ENCODE measurements at places on chromosomes 6 and 20.

- no peak for DNase-seq
These were observed 504.4 kb upstream of the NOX3 start for GRCh38 chr6:155959898-155960495.

DNA sequence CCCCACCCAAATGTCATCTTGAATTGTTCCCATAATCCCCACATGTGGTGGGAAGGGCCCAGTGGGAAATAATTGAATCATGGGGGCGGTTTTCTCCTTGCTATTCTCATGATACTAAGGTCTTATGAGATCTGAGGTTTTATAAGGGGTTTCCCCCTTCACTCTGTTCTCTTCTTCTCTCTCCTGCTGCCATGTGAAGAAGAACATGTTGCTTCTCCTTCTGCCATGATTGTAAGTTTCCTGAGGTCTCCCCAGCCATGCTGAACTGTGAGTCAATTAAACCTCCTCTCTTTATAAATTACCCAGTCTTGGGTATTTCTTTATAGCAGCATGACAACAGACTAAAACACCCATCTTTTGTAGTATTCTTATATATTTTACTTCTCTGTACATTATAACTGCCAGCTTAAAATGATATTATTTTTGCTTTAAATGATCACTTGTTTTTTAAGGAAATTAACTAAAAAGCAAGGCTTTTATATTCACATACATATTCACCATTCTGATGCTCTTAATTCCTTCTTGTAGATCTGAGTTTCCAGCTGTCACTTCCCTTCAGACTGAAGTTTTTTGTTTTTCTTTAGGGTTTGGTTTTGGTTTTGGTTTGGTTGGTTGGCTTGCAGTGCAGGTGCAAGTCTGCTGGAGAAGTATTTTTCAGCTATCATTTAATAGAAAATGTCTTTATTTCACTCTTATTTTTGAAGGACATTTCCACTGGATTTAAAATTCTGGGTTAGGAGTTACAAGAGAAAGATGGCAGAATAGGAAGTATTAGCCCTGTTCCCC is 4.6 kb upstream of the ZSCAN31 start:
- no peak for DNase-seq

- DNase-seq = peak; percentile 17
These were observed 38.1 kb upstream of the CD83 start for GRCh38 chr6:14079433-14079832.

- peak; percentile 6 for DNase-seq
These were observed 164.3 kb upstream of the PROKR2 start for GRCh38 chr20:5480824-5481600.

- no peak for DNase-seq
These were observed 339.5 kb upstream of the HSF2 start for GRCh38 chr6:122059918-122060317.

DNA sequence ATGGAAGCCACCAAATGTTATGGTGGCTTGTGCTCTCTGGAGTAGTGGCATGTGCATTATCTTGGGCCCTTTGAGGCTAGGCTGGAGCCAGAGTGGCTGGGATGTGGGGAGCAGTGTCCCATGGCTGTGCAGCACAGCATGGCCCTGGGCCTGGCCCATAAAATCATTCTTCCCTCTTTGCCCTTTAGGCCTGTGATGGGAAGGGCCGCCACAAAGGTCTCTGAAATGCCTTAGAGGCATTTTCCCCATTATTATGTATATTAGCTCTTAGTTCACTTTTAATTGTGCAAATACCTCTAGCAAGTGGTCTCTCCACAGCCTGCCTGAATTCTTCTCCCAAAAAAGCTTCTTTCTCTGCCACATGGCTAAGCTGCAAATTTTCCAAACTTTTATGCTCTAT is 297.3 kb upstream of the IRAK1BP1 start:
- DNase-seq = no peak

GRCh38 chr20:57223648-57224489 is 42.6 kb downstream of the BMP7 start:
- DNase-seq = no peak

DNA sequence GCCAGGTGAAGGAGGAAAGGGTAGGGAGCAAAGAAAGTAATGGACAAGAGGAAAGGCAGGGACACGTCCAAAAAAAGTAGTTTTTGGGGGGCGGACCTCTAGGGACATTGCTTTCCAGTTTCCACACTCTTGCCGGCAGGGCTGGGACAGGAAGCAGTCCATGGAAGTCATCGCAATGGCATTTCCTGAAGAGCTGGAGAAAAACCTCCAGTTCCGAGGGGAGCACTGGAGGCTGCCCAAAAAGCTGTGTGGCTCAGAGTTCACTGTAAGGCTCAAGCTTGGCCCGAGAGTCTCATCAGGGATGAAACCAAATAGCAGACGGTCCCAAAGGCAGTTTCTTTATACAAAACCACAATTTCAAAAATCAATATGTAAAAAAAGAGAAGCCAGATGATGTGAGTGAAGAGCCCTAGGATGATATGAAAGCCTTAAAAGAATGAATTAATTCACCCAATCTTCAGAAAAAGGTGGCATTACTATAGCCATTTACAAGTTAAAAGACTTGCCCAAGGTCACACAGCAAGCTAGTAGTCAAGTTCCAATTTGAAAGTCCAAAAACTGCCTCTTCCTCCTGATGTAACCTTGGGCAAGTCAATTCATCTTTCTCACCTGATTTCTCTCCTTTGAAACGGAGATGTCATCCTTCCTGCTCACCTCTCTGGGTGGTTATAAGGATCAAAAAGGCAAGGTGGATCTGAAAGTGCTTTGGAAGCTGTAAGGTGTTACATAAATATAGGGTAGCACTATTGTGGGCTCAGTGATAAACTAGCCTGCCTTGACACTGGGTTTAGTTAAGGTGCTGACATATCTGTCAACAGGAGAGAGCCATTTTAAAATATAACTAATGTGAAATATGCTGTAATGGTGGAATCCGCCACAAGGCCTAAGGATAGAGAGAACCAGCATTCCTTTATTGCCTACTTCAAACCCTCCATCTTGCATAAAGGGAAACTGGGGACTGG is 9.1 kb downstream of the BCL2L1 start:
- DNase-seq = peak; percentile 86

DNA sequence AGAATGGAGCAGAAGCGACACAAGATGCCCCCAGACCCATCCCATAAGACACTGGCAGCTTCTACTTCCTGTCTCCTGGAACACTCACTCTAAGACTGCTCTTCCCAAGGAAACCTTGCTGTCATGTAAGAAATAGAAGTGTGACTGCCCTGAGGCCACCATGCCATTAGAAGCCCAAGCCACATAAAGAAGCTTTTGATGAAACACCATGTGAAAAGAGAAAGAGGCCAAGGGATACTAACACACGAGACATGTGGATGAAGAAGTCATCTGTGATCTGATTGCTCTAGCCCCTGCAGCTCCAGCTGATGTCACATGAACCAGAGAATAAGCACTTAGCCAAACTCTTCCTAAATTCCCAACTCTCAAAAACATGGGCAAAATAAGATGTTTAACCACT is 117.9 kb upstream of the PCSK2 start:
- no peak for DNase-seq

DNA sequence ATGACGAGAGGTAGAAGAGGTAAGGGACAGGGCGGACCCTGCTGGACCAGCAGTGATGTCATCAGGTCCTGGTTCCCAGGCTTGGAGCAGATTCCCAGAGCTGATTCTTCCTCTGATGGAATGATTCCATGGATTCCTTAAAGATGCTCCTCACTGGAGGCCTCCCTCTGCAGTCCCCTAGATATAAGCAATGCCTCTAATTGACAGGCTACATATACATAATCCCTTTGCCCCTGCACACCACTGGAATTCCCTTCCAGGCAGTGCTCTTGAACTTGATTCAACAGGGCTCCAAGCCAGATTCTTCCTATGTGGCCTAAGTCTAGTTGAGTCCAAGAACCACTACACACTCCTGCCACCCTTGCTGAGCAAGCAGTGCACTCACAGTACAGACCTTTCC is 52.3 kb upstream of the L3MBTL3 start:
- peak; percentile 21 for DNase-seq

DNA sequence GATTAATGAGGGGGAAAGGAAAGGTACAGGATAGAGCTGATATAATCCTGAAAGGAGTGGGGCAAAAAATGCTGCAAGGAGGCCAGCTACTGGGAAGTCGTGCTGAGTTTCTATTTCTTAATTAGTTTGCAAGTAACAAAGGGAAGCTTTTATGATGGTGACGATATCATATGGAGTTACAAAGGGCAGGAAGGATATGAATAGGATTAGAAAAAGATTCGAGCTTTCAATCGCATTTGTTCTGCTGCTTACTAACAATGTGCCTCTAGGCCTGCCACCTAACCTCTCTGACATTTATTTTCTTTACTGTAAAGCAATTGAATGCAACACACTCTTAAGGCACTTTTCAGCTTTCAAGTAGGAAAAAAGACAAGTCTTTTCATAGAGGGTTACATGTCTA is 219.2 kb downstream of the CLVS2 start:
- DNase-seq = no peak

- no peak for DNase-seq
These were observed 364.5 kb downstream of the ZFAND3 start for GRCh38 chr6:38183856-38184584.

- DNase-seq = no peak
These were observed 56.5 kb downstream of the ARMC2 start for GRCh38 chr6:108904741-108905140.

- DNase-seq = peak; percentile 67
These were observed 182.6 kb downstream of the RNGTT start for GRCh38 chr6:88780714-88781389.
